Aorta (tissue), 5 donors: ENCODE measurements at places on chromosomes 2 and 18. TPM values are rescaled to one million over a fixed set of nuclear protein-coding genes. Genes with fewer than 3 reads are reported as not detected.

GRCh38 chr18:13579874-13580273 is 146.5 kb downstream of the FAM210A start:
- no peak overlapping the region for H3K4me3 ChIP-seq
- H3K27me3 ChIP-seq, result no peaks in the 10 kb centered on the region
- no peaks in the 10 kb centered on the region for H3K4me1 ChIP-seq
- no peak for DNase-seq
- H3K36me3 ChIP-seq, result no peaks in the 10 kb centered on the region
- H3K27ac ChIP-seq, result no peak overlapping the region

DNA sequence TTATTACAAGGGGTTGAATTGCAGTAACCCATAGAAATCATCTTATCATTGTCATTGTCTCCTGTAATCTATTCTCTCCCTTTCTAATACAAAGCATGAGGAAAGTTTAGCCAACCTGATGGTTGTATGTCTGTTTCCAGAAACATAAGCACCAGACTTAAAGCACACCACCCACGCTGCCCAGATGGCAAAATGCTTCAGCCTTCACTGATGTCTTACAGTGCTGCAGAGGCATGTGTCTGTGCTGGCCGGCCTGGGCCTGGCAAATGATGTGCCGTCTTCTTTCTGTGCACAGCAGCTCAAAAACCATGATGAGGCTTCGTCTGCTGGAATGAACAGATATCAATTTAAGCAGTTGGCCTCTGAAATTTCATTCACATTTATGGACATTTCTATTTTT is 443.0 kb upstream of the RGPD4 start:
- DNase-seq, result no peak
- H3K27ac ChIP-seq, result no peak overlapping the region
- H3K4me3 ChIP-seq, result no peak overlapping the region
- H3K4me1 ChIP-seq, result no peaks in the 10 kb centered on the region
- H3K27me3 ChIP-seq, result no peaks in the 10 kb centered on the region
- H3K36me3 ChIP-seq, result no peaks in the 10 kb centered on the region

DNA sequence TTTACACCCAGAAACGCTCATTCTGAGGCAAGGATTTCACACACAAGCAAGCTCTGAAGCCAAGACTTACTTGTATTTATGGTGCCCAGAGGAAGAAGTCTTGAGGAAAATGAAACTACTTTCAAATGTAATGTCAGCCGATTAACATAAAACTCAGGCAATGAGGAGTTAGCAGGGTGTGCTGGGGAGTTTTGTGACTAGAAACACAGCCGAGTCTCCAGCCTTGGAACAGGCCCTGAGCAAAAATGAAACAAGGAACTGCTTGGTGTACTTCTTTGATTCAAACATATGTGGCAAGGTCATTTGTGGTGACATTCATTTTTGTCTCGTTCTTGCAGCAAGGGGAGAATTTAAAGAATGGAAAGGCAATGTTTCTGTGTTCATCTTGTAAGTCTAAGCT is 4.5 kb downstream of the DYTN start:
- no peaks in the 10 kb centered on the region for H3K36me3 ChIP-seq
- H3K4me1 ChIP-seq, result no peaks in the 10 kb centered on the region
- DNase-seq, result no peak
- H3K27me3 ChIP-seq, result no peaks in the 10 kb centered on the region
- no peak overlapping the region for H3K27ac ChIP-seq
- no peak overlapping the region for H3K4me3 ChIP-seq

DNA sequence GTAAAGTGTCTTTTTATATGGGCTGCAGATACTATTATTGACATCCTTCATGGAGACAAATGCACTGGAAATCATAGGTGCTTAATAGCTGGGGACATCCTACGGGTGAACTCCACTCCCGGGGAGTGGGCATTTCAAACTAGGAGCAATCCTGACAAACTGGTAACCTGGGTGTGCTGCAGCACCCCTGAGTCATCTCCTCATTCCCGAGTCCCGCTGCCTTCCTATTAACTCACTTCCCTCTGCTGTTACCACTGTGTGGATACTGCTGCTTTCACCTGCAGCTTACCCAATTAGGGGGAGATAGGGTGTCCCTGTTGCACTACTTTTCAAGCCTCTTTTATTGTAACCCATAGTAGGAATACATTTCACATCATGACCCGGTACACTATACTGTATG is 134.2 kb downstream of the RAPGEF4 start:
- H3K27me3 ChIP-seq, result no peaks in the 10 kb centered on the region
- no peak overlapping the region for H3K27ac ChIP-seq
- no peak overlapping the region for H3K4me3 ChIP-seq

DNA sequence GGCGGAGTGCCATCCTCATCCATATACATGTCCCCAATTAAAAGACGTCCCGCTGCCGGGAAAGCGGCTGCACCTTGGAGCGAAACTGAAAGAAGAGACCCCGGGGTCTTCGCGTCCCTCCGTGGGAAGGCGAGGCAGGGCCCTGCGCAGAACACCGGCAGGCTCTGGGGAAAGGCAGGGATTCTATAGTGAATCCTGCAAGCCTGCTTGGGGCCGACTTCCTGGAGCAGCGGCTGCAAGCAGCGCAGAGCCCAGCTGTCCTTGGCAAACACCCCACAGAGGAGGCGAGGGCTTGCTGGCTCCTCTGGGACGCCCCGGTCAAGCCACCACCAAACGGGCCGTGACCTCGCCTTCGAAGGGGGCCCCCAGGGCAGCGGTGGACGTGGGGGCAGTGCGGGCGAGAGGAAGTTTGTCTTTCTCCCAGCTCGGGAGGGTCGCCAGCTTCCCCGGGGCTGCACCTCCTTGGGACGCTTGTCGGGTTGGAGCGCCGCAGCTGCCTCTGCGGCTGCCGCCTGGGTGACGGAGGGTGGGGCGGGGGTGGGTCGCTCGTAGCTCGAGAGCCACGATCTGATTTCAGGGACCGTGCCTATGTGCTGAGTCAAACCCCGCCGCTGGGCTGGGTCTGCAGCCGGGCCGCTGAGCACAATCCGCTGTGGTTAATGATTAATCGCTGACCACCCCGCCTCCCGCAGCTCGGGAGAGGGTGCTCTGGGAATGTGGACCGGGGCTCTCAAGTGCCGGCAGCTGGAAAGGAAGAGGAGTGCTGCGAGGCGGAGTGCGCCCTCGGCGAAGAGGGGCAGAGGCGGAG is 486 bp upstream of the GPR39 start:
- no peak overlapping the region for H3K27ac ChIP-seq
- H3K4me1 ChIP-seq, result no peaks in the 10 kb centered on the region
- H3K4me3 ChIP-seq, result peak overlapping the region; percentile 16
- no peaks in the 10 kb centered on the region for H3K36me3 ChIP-seq
- peak; percentile 89 for DNase-seq

DNA sequence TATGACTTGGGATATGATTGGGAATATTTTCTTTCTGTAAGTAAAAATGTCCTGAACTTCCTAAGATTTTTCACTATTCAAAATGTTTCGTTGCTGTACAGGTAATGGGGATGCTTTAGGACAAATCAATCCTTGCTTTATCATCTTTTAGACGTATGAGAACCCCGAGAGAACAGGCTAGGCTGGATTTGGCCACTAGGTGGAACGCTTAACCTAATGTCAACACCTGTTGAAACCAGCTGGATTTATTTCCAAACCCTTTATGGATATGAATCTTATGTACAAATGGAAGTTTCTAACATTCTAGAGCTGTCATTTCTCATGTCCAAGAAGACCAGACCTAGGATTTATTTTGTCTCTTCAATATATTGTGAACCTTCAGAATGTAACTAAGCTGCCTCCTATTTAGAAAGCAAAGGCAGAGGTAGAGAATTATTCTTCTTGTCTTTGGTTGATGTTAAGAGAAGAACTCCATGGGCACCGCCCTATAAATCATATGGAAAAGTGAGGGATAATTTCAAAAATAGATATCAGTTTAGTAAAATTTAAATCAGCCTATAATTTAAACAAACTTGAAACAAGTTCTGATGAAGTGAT is 96.7 kb downstream of the PMAIP1 start:
- H3K36me3 ChIP-seq, result no peaks in the 10 kb centered on the region
- no peak overlapping the region for H3K27ac ChIP-seq
- no peak for DNase-seq
- H3K4me1 ChIP-seq, result no peaks in the 10 kb centered on the region

DNA sequence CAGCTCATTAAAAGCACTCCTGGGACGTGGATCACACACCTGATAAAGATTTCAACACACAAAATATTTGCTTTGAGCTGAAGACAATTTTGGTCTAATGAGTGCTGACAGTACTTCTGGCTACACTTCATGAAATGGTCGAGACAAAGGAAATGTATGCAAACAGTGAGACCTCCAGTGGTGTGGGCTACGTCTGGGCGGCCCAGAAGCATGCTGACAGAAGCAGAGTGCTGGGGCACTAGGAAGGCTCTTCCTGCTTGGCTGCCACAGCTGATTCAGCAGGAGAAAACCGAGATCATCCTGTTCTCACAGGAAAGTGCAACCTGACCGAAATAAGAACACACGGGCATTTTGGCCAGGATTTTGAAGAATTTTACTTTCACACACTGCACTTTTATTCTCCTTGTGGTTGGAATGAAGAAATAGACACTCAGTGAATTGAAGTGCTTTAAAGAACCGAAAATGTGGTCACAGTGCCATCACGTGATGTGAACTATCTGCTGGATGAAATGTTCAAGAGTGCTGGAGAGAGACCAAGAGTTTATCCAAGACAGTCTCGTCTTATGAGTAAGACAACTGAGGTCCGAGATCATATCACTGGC is 149.5 kb downstream of the CCBE1 start:
- H3K4me3 ChIP-seq, result no peak overlapping the region
- no peak overlapping the region for H3K27ac ChIP-seq
- no peaks in the 10 kb centered on the region for H3K27me3 ChIP-seq
- no peak for DNase-seq
- H3K4me1 ChIP-seq, result peaks cover 2% of the 10 kb centered on the region
- no peaks in the 10 kb centered on the region for H3K36me3 ChIP-seq

GRCh38 chr2:20614201-20615067 is 36.5 kb downstream of the HS1BP3 start:
- peak; percentile 84 for DNase-seq
- H3K4me3 ChIP-seq, result no peak overlapping the region
- peaks cover 5% of the 10 kb centered on the region for H3K4me1 ChIP-seq
- no peaks in the 10 kb centered on the region for H3K27me3 ChIP-seq
- H3K36me3 ChIP-seq, result no peaks in the 10 kb centered on the region

DNA sequence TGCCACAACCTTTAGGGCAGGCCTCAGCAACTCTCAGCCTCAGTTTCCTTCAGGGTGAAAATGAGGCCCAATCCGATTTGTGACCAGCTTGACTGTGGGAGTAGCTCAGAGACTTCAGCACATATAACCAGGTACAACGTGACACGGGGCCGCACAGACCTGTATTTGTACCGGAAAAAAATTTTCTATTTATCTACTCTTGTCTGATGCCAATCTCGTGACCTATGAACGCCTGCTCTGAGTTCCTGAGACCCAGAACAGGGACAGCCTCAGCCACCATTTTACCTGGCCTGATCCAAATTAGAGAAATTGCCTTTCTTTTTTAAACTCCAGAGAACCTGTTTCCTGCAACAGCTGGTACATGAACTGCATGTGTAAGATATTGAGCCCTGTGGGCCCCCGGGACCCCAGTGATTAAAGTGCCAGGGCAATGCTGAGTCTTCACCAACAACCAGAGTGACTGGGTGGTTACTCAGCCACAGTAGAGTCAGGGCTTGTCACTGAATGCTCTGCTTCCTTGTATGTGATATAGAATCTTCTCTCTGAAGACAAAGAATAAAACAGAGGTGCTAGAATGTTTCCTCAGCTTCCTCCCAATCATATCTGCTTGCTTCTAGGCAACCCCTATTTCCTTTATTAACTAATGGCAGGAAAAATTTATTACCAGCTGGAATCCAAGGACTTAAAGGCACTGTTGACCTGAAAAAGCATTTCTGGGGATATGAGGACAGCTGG is 47.8 kb upstream of the FZD7 start:
- no peak overlapping the region for H3K4me3 ChIP-seq
- H3K27me3 ChIP-seq, result no peaks in the 10 kb centered on the region
- no peaks in the 10 kb centered on the region for H3K4me1 ChIP-seq
- DNase-seq, result no peak
- H3K36me3 ChIP-seq, result no peaks in the 10 kb centered on the region

GRCh38 chr18:56431551-56431950 is 206.8 kb downstream of the TXNL1 start:
- H3K4me1 ChIP-seq, result no peaks in the 10 kb centered on the region
- no peak overlapping the region for H3K4me3 ChIP-seq
- H3K36me3 ChIP-seq, result no peaks in the 10 kb centered on the region

The XDH gene
- polyA plus RNA-seq, result 0.03 TPM

The NPPC gene
- 0.88 TPM for polyA plus RNA-seq

The RGPD6 gene
- 11.5 TPM for polyA plus RNA-seq

The MPP4 gene
- not detected for polyA plus RNA-seq

The CD28 gene
- polyA plus RNA-seq, result 4.0 TPM
